Ureter (tissue), 1 donor: ENCODE measurements at places on chromosomes 12 and 14. TPM values are rescaled to one million over a fixed set of nuclear protein-coding genes. Genes with fewer than 3 reads are reported as not detected.

The EEA1 gene
- 46.3 TPM for total RNA-seq

GRCh38 chr12:120290609-120291305 lies 946 bp downstream of the RNU4-2 start:
- no peak for DNase-seq

DNA sequence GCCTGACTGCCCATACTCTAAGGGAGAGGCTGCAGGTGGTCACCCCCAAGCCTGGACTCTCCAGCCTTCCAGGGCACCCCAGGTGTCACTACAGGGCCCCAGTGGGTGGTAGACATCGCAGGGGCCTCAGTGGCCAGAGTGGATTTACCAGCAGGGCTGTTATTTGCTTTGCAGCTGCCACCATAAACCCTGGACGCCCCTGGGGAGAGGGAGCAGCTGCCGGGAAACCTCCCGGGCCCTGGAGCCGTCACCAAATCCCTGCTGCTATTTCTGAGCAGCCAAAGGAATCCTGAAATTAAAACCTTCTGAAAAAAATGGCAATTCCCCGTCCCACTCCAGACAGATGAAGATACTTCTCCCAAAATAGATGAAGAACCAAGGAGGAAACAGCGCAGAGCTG lies 13.9 kb downstream of the TMEM119 start:
- DNase-seq, result no peak

- DNase-seq, result no peak
Observed at GRCh38 chr14:105304565-105304964, 3.8 kb upstream of the BRF1 start.

- no peak for DNase-seq
Observed at GRCh38 chr12:80625901-80626300, 81.5 kb upstream of the MYF6 start.

The MSI1 gene
- total RNA-seq, result 1.4 TPM

DNA sequence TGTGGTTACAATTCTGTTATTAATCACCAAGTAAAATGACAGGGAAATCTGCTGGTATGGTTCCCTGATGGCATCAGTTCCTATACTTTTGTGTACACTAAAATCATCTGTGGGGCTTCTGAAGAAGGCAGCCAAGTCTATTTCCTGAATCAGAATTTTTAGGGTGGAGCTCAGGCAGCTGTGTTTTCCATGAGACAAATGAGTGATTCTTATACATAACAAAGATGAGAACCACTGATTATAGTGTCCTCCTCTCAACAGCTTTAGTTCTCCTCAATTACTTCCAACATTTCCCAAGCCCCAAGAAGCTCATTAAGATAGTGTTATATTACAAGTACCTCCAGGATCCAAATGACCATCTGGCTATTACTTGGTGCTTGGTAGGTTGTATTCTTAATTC lies 64.5 kb upstream of the USP44 start:
- no peak for DNase-seq

DNA sequence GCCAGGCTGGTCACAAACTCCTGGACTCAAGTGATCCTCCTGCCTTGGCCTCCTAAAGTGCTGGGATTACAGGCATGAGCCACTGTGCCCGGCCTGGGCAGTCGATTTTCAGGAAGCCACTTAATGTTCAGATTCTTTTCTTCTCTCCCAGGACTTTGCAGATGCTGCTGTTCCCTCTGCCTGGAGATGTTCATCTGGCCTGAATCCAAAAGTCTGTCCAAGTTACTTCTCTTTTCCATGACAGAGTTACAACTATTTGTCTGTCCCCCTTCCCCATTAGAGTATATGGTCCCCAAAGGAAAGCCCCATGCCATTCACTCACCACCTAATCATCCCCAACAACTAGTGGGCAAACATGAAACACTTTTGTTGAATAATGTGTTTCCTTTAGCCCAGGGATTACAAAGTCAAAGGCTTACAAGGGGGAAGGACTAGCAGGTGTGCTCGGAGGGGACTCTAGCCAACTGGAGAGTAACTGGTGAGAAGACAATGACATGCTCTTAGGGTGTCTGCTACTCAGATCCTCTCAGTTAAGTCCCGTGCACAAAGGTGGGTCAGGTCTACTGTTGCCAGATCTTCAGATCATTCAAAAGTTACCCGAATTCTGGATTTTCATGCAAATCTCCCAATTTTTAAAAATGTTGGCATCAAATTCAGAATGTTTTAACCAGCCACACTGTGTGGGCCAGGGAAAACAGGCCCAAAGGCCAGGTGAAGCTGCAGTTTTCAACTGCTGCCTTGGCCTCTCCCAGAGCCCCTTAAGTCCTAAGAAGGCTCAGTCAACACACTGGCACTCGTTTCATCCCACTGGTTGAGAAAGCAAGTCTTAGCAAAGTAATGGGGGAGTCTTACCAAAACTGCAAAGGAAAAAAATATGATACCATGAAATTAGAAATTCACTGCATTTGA lies 29.6 kb downstream of the NUDT4 start:
- DNase-seq, result no peak

The GPR162 gene
- 2.5 TPM for total RNA-seq

DNA sequence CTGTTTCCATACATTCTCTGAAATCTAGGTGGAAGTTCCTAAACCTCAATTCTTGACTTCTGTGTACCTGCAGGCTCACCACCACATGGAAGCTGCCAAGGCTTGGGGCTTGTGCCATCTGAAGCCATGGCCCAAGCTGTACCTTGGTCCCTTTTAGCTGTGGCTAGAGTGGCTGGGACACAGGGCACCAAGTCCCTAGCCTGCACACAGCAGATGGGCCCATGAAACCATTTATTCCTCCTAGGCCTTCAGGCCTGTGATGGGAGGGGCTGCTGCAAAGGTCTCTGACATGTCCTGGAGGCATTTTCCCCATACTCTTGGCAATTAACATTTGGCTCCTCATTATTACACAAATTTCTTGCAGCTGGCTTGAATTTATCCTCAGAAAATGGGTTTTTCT lies 40.0 kb upstream of the COCH start:
- no peak for DNase-seq

- DNase-seq, result no peak
Observed at GRCh38 chr12:14656846-14657245, 39.6 kb downstream of the GUCY2C start.

GRCh38 chr12:54054742-54055194 lies 1.1 kb downstream of the HOXC4 start:
- no peak for DNase-seq

The C12orf56 gene
- total RNA-seq, result not detected

- DNase-seq, result no peak
Observed at GRCh38 chr14:38124506-38124905, 83.2 kb upstream of the SSTR1 start.

The ZDHHC22 gene
- total RNA-seq, result not detected

The GALNT16 gene
- 1.6 TPM for total RNA-seq

GRCh38 chr12:47032644-47033043 lies 46.8 kb upstream of the PCED1B start:
- no peak for DNase-seq

The KLRG1 gene
- 2.4 TPM for total RNA-seq

DNA sequence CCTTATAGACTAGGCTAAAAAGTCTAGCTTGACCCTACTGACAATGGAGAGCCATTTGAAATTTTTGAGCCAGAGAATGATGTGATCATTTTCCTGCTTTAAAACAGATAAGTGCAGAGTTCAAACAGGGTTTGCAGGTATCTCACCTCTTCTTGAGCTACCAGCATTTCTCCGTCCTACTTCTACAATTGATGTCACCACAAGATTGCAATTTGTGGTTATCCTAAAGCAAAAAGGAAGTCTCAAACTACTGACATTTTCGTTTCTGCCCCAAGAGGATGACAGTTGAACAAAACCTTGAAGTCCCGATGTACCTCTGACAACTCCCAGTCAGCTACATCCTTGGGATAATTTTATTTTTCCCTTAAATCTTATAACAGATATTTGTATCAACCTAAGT lies 86.7 kb downstream of the PTGER2 start:
- DNase-seq, result no peak

GRCh38 chr14:64841121-64841651 lies 38.5 kb downstream of the SPTB start:
- DNase-seq, result no peak

- DNase-seq, result no peak
Observed at GRCh38 chr12:22653791-22654190, 28.8 kb downstream of the ETNK1 start.

GRCh38 chr12:124928095-124928911 lies 13.9 kb upstream of the UBC start:
- peak; percentile 74 for DNase-seq

The KRT6A gene
- total RNA-seq, result 28.7 TPM

GRCh38 chr12:113297621-113298471 lies 37.1 kb downstream of the SLC8B1 start:
- no peak for DNase-seq

The TAC3 gene
- total RNA-seq, result not detected

DNA sequence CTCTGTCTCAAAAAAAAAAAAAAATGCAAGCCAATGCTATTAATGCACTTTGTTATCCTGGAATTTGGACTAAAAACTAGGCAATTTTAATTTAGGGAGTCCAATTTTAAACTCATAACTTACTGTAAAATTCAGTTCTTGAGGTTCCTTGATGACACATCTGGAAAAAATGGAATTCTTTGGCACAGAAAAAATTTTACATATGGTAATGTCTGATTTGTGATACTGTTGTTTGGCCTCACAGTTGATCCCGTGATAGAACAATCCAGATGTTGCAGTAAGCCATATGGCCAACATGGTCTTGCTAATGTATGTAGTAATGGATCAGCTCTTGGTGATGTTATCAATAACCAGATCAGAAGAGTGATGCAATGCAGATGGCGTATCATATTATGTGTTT lies 1089.8 kb downstream of the FLRT2 start:
- no peak for DNase-seq

DNA sequence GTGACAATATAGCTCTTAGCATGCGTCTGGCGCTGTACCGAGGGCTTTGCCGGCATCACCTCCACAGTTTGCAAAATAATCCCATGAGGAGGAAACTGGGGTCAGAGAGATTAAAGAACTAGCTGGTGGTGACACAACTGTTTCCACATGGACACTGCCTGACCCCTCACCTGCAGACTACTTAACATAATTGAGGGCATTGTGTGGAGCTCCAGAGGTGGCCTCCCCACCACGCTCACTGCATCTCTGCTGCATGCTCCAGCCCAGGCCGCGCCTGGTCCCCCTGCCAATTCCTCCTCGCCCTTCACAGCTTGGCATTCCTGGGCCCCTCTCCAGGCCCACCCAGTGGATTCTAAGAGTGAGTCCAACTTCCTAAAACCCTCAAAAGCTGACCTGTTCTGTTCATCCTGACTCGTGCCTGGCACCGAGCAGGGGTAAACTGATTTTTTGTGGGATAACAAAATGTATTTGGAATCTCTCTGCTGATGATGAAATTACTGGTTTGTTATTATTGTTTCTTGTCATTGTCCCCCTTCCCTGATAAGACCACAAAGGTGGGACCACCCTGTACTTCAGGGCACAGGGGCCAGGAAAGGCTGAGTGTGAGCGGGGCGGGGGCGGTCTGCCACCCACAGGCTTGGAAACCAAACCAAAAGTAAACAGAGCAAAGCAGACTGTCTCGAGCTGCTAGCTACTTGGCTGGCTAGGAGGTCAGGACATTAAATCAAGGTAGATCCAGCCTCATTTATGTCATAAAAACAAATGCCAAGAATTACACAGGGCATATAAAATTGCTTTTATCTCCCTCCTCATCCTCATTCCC lies 40.6 kb downstream of the CHGA start:
- no peak for DNase-seq

The KLRC1 gene
- total RNA-seq, result 3.3 TPM

GRCh38 chr14:101619484-101619883 lies 58.2 kb downstream of the DIO3 start:
- no peak for DNase-seq

The ACVRL1 gene
- 46.8 TPM for total RNA-seq

GRCh38 chr14:63671987-63672386 lies 30.3 kb upstream of the WDR89 start:
- DNase-seq, result no peak

The KRT73 gene
- total RNA-seq, result not detected
